ENCODE measurements at places on chromosomes 4 and X. TPM values are rescaled to one million over a fixed set of nuclear protein-coding genes. Genes with fewer than 3 reads are reported as not detected.

The PPP1R3F gene
- 2.9 TPM for total RNA-seq

The NUDT11 gene
- total RNA-seq: 7.3 TPM

The RPA4 gene
- total RNA-seq: 0.79 TPM

The ATP6AP1 gene
- total RNA-seq: 55.6 TPM

The OTOP1 gene
- total RNA-seq: not detected

The AFF1 gene
- 9.5 TPM for total RNA-seq

All from aortic smooth muscle cell (primary cell).